ENCODE measurements at places on chromosomes 2 and 18.

DNA sequence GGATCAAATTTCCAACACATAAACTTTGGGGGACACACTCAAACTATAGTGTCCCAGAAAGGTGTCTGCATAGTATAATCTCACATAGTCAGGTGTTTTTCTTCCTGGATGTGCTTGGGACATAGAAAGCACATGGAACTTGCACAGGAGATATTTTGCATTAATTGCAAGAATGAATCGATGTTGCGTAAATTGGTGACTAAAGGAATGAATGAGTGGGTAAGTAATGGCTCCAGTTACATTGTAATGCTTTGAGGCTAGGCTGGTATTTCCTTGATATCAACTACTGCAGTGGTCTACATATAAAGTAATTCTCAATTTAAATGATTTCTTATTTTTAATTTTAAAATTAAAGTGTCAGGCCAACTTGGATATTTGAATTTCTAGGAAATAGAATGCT, 53.4 kb downstream of the SH3RF3 start:
- DNase-seq, result no peak

GRCh38 chr2:102143450-102143985, 972 bp downstream of the IL1R1 start:
- no peak for DNase-seq

DNA sequence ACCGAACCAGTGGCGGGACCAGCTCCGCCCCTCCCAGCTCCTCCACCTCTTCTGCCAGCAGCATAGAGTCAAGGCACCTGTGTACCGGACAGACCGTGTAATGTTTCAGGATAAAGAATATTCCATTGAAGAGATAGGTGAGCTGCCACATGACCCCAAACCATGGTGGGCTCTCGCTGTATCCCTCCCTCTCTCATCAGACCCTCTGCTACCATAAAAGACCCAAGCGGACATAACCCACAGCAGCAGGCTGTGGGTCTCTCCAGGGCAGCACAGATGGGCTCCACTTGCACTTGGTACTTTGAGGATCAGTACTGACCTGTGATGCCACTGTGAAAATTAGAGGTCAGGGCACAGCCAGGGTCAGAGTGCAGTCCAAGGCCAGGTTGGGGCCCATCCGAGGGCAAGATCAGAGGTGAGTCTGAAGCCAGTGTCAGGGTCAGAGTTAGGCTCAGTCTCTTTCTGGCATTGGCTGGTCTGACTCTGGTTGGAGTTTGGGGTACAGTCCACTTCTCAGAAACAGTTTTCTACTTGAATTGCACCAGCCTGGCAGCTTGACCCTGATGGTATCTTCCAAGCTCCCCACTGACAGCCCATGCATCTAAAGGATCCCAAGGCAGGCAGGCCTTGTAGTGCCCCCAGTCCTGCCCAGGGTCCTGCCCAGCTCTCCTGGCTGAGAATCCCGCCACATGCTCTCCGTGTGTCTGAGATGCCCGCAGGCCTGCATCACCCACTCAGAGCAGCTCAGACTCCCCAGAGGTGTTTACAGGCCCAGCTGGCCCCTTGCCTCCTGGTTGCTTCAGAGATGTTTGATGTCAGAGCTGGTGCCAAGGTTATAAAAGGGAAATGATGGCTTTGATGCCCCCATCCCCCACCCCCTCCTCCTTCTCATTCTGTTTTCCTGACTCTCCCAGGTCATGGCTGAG, 212.1 kb downstream of the DYSF start:
- DNase-seq, result no peak

DNA sequence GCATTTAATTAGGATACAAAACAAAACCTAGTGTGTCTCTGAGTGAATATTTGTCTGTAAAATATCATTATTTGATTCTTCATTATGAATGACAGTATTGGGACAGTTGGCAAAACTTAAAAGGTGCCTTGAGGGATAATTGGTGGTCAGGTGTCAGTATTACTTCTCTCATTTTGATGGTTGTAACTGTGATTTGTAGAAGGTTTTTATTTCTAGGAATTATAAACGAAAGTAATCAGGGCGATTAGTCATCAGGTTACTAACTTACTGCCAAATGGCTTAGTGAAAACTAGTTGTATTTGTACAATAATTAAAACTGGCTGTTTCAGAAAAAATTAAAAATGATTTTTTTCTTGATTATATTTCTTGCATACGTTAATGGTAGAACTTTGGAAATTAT, 117.6 kb downstream of the BIRC6 start:
- DNase-seq, result no peak

- no peak for DNase-seq
Observed at GRCh38 chr18:55351980-55352714, 235.8 kb downstream of the TCF4 start.

DNA sequence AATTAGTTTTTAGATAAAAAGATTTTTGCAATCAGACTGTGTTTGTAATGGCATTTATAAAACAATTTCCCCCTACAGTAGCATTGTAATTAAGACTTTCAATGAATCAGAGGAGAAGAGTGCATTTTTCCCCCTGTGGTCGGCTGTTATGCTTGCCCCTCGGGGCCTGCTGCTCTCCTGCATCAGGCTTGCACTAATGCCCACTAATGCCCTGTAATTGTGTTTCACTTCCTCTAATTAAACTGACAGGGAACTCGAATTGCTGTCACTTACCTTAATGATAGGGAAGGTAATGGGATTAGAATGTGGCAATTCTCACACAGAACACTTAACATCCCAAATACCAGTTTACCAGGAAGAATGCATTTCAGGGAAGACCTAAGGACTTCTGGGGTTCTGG, 61.2 kb upstream of the LRRTM1 start:
- no peak for DNase-seq

- no peak for DNase-seq
Observed at GRCh38 chr2:176039375-176039774, 37.3 kb upstream of the LNPK start.

GRCh38 chr2:102366406-102367112, 11.0 kb downstream of the IL18R1 start:
- DNase-seq, result no peak

DNA sequence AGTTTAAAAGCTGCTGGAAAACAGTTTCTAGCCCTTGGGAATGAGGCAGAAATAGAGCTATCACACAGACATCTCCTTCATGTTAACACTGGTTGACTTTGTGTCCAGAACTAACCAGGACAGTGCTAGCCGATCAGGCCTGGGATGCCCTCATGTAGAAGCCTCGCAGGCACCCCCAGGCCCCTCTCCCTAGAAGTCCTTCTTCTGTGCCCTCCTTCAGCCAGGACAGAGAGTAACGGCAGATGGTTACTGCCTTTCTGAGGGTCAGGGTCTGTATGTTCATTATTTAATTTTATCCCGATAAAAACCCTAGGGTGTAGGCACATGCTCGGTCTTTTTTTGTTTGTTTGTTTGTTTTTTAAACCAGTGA, 10.7 kb upstream of the RPL31 start:
- no peak for DNase-seq

- DNase-seq, result no peak
Observed at GRCh38 chr18:58402247-58402646, 226.6 kb downstream of the ALPK2 start.

- no peak for DNase-seq
Observed at GRCh38 chr2:4499316-4500030, 796.1 kb downstream of the DCDC2C start.

All from stimulated activated CD8-positive, alpha-beta memory T cell treated with anti-CD3 and anti-CD28 coated beads, Interleukin-7, amount 100 ng/mL, for 1 hour (primary cell).